ENCODE measurements at places on chromosomes 7 and 10. TPM values are rescaled to one million over a fixed set of nuclear protein-coding genes. Genes with fewer than 3 reads are reported as not detected.

The SPDYE6 gene
- not detected for total RNA-seq

The ZNF786 gene
- 6.8 TPM for total RNA-seq

The COL13A1 gene
- total RNA-seq: 0.30 TPM

The DGKB gene
- total RNA-seq: not detected

The SLC26A3 gene
- not detected for total RNA-seq

The CCDC3 gene
- 0.93 TPM for total RNA-seq

The FAM20C gene
- 40.3 TPM for total RNA-seq

The ANKRD1 gene
- 43.9 TPM for total RNA-seq

The DDX21 gene
- 119 TPM for total RNA-seq

The CRPPA gene
- 0.75 TPM for total RNA-seq

The SP4 gene
- total RNA-seq: 1.2 TPM

The GPR37 gene
- 0.51 TPM for total RNA-seq

The TMEM176A gene
- total RNA-seq: not detected
